ENCODE measurements at places on chromosomes 13 and 19. TPM values are rescaled to one million over a fixed set of nuclear protein-coding genes. Genes with fewer than 3 reads are reported as not detected.

The TNNI3 gene
- not detected for total RNA-seq

The GDF15 gene
- 7.3 TPM for total RNA-seq

The CKAP2 gene
- total RNA-seq: 58.6 TPM

The LAIR2 gene
- not detected for total RNA-seq

The OR7A5 gene
- total RNA-seq: not detected

The ZNF333 gene
- total RNA-seq: 7.1 TPM

The ATP4A gene
- not detected for total RNA-seq

The APOE gene
- 0.86 TPM for total RNA-seq

The MCEMP1 gene
- not detected for total RNA-seq

The PEG3 gene
- 4.1 TPM for total RNA-seq

The ASF1B gene
- 110 TPM for total RNA-seq

The EPN1 gene
- 25.3 TPM for total RNA-seq

The FXYD1 gene
- total RNA-seq: not detected
